ENCODE measurements at places on chromosomes 16 and 17.

DNA sequence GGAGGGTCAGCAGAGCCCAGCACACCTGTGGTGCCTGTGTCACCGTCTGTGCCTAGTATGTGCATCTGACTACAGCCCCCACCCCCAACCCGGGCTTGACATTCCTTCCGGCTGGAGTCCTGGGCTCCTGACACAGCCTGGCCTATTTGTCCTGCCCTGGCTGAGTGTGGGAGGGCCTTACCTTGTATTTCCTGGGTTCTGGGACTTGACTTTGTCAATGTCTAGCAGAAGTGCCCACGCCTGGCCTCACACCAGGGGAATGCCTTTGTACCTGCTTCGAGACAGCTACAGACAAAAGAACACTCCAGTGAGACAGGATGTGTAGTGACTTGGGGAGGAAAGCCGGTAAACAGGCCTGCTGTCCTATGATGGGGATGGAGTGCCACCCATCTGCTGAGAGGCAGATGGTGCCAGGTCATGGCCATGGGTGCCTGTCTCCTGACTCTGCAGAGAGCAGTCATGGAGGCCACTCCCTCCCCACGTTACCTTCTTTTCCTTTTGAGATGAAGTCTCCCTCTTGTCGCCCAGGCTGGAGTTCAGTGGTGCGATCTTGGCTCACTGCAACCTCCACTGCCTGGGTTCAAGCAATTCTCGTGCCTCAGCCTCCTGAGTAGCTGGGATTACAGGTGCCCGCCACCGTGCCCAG, 42.8 kb downstream of the TNFRSF13B start:
- DNase-seq: no peak

GRCh38 chr16:83253521-83253920, 554.3 kb upstream of the HSBP1 start:
- DNase-seq: no peak

DNA sequence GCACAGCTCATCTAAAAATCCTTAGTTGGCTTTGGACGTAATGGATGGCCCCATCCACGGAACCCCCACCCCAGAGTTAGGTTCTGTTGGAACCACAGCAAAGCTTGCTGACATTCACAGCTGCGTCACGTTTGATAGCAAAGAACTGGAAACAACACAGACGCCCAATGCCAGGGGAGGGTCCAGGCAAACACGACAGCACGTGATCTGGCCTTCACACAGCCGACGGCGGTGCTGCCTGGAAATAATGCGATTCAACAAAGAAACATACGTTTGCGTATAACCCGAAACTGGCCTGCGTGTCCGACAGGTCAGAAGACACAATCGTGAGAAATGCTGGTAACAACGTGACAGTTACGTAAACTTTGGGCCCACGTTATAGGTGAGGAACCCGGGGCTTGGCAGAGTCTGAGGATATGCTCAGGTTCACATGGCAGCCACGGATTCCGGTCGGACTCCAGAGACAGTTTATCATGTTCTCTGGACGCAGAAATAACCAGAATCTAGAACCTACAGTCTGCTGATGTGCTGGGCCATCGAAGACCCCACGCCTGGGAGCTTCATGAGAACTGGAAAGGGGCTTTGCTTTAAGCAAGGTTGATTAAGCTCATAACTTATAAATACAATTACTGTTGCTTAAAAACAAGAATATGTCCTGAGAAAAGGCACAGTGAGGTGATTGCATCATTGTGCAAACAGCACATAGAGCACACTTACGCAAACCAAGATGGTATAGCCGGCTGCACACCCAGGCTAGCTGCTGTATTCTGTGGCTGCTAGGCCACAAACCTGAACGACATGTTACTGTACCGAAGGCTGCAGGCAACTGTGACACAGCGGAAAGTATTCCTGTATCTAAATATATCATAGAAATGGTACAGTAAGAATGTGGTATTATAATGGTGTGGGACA, 70.4 kb downstream of the RPH3AL start:
- DNase-seq: no peak

DNA sequence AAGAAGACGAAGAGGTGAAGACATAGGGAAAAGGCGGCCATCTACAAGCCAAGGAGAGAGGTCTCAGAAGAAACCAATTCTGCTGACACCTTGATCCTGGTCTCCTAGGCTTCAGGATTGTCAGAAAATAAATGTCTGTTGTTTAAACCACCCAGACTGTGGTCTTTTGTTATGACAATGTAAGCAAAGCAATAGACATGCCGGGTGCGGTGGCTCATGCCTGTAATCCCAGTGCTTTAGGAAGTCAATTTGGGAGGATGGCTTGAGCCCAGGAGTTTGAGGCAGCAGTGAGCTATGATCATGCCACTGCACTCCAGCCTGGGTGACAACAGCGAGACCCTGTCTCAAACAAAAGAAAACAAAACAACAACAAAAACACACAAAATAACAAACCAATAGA, 64.4 kb downstream of the HAPSTR1 start:
- no peak for DNase-seq

All from activated naive CD4-positive, alpha-beta T cell treated with anti-CD3 and anti-CD28 coated beads, Interleukin-2, amount 50 U/mL, for 16 hours (primary cell).